HTR-8/SVneo (cell line): ENCODE measurements at places on chromosomes 4 and X.
A peak's percentile ranks its signal among the peaks of the same experiment; 100 is the strongest.

DNA sequence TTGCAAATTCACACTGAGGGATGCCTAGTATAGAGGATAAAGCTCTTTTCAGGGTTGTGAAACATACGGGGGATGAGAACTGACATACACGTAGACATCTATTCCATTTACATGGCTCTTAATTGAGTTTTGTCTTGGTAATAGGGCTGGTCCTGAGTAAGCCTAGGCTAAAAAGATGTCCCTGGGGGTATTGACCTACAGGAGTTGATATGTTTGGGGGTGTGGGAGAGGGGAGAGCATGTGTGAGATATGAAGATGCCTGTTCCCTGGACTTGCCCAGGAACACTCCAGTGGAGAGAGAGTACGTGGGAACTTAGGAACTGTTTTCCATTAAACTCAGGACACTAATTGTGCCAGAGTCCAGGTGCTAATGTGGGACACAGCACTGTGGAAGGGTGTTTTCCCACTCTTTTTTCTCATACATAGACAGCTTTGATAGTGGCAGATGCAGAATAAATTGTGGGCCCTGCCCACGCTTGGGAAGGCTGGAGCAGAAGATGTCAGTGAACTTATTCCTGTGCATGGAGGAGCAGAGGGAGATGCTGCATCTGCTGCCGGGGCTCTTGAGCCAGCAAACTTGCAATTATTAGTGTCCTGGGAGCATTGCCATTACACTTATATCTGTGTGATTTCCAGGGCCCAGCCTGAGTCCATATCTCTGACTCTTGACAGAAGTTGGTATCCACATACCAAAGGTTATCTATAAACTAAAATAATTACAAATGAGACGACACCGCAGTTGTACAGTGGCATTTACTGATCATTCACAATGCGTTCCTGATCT is 20.7 kb downstream of the SYNPO2 start:
- DNase-seq, result no peak

DNA sequence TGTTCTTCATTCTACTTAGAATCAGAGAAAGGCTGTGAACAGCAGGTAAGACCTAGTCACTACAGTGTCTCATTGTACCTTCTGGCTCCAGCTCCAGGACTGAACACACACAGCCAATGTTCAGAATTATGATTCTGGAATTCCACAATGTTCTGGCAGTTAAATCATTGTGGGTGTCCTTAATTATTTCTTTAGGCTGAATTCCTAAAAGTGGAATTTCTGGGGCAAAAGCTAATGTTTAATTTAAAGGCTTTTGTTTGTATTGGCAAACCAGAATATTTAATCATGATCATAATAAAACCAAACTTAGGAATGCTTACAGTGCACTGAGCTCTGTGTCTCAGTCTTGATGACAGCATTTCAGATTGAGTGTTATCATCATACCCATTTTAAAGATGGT is 67.0 kb upstream of the FAT1 start:
- DNase-seq, result no peak

- DNase-seq, result no peak
These were observed 240.2 kb upstream of the ADAMTS3 start for GRCh38 chr4:72809208-72809607.

DNA sequence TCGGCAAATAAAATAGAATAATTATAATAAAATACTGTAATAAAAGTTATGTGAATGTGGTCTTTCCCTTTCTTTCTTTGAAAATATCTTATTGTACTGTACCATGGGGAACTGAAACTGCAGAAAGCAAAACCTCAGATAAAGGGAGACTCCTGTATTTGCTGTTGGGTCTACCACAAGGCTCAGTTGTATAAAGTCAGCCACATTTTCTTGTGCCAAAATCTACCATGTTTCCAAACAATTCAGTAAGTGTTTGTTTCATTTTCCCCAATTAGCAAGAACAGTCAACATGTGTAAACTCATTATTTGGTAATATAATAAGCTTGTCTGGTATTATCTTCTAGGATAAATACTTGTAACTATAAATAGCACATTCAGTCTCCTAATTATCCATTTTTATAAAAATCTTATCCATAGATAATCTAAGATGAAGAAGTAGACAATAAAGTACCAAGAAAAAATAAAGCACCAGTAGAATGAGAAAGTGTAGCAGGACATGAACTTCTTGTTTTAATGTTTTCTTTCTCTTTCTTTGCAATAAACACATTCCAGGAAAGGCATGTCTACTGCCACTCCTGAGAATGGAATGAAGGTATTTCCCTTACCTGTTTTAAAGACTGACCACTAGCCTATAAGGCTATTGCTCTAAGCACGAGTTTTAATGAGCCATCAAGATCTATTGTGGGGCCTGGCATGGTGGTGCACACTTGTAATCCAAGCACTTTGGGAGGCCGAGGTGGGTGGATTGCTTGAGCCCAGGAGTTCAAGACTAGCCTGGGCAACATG is 15.0 kb upstream of the OTUD4 start:
- DNase-seq, result no peak

DNA sequence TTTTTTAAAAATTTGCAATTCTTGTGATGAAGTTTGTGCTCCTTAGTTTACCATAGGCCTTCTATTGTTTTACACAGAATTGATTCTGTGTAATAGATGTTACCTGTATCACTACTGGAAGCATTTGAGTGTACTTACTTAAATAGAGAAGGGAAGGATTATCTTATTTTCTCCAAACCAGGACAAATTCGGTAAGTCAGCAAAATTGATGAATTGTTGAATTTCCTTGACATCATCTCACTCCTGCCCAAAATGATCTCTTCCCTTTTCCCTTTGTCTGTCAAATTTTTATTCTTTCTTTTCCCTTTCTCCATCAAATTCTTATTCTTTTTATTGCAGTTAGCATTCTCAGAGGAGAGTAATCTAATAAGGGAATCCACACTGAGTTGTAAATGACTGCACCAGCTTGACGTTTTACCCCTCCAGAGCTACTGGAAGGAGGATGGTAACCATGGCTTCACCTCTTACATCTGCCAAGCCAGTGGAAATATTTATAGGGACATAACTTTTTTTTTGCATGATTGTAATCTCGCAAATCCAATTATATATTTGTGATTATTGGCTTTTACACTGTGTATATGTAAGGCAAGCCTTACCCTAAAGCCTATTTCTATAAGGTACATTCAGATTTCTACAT is 42.6 kb upstream of the HAND2 start:
- DNase-seq, result no peak

- no peak for DNase-seq
These were observed 51.7 kb downstream of the ATP11C start for GRCh38 chrX:139881130-139881529.

- no peak for DNase-seq
These were observed 70.2 kb upstream of the MAGEB2 start for GRCh38 chrX:30144971-30145731.

- no peak for DNase-seq
These were observed 27.5 kb upstream of the ABCG2 start for GRCh38 chr4:88185906-88186305.

DNA sequence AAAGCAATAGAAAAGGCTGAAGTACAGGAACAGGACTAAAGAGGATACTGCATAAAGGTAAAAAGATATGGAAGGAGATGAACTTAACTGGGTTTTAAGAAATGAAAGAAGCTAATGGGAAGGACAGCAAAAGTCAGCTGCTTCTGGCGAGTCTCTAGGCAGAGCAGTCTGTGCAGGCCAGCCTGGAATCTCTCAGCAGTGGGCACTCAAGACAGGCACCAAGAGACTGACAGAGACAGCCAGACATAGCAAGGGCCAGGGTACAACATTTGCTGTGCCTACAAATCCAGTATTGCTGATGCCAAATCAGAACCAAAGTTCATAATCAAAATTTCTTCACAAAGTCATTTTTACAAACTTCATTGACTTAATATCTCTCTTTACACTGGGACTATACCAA is 62.4 kb downstream of the SPOCK3 start:
- DNase-seq, result no peak

GRCh38 chrX:155148724-155149537 is 67.3 kb upstream of the VBP1 start:
- no peak for DNase-seq

DNA sequence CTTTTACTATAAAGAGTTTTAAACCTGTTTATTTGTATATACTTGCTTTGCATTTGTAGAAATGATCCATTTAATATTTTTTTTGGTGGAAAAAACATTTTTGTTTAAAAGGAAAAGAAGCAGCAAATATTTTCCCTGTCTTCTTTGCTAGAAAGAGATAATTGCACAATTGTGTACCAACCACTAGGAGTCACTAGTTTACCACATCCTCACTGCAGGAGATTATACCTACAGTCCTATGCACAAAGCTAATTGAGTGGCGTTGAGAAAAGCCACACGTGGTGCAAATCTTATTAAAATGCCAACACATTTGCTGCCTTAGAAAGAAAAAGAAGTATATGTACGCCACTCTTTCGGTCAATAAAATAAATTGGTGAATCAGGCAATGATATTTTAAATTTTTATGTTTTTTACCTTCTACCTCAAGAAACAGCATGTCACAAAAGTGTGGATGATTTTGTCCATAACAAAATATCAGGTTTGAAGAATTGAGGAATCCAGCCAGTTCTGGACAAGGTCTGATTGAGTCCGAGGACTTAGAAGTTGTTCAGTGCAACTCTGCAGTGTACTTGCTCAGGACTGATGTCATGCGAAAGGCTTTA is 102.9 kb downstream of the GRXCR1 start:
- peak; percentile 23 for DNase-seq
